ENCODE measurements at places on chromosomes 7 and 10.

DNA sequence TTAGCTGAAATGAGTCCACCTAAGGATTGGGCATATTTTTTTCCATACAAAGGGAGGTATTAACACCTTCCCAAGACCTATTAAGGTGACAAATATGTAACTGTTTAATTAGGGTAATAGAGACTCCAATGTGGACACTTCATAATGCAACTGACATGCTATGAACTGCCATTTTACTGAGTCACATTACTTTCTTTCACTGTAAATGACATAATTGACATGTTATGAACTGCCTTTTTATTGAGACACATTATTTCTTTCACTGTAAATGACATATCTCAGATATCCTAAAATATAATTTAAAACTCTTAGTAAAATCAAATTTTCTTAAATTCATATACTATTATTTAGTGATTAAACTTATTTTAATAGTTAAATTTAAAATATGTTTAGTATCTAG lies 528.8 kb upstream of the PCDH15 start:
- DNase-seq: no peak

GRCh38 chr10:117933036-117933435 lies 113.7 kb downstream of the RAB11FIP2 start:
- DNase-seq: peak; percentile 2

DNA sequence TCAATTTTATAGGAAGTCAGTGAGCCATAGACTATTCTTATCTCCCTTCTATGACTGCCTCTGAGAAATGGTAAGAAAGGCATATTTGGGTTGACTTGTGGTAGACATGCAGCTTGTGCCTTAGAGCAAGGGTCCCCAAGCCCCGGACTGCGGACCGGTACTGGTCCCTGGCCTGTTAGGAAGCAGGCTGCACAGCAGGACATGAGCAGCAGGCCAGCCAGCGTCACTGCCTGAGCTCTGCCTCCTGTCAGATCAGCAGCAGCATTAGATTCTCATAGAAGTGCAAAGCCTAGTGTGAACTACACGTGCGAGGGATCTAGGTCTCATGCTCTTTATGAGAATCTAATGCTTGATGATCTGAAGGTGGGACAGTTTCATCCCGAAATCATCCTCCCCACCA lies 180.6 kb downstream of the SND1 start:
- no peak for DNase-seq

DNA sequence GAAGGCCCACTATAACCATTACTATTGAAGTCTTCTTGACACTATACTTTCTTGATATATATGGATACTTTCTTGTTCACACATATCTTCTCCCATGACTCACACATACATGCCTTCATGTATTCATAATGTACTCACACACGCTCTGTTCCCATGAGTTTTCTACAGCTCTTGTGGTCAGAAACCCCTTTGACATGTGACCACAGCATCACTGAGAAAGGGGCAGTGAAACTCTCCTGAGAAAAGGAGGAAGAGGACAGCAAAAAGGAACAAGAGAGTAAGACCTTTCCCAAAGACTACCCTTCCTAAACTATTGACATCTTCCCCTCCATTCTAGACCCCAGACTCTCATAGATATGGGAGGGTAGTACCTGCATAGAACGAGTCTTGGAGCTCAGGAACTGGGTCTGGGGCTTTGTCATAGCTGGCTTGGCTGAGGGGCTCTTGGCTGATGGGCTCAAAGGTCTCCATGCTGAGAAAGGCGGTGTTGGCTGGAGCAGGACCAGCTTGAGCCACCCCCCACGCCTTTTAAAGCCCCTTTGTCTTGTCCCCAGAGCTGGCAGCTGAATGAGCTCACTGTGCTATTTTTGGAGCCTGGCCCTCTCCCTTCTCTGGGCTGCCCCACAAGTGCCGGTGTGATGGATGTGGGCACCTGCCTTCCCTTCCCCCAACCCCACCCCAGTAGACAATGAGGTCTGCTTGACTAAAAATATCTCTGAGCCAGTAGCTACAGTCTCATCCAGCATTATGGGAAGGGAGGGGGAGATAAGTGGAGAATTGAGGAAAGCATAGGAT lies 5.1 kb downstream of the SYNPO2L start:
- DNase-seq: peak; percentile 10

DNA sequence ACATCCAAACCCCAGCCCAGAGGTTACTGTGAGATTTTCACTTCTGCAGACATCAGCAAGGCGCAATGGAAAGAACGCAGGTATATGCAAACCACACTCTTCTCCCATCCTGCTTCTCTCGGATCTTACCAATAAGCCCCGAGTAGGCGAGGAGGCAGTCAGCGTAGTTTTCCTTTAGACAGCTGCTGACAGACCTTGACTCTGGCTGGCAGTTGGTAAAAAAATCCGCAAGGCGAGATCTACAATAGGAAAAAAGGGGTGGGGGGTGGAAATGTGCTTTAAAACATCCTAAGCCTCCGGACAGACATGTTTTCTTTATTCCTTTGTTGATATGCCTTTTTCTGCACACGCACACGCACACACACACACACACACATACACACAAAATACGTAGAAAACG lies 176.5 kb downstream of the GFRA1 start:
- DNase-seq: no peak
